Bone marrow (tissue), 2 donors: ENCODE measurements at places on chromosomes 5 and 9.

GRCh38 chr5:39218482-39219402 is 621 bp downstream of the FYB1 start:
- DNase-seq, result no peak

DNA sequence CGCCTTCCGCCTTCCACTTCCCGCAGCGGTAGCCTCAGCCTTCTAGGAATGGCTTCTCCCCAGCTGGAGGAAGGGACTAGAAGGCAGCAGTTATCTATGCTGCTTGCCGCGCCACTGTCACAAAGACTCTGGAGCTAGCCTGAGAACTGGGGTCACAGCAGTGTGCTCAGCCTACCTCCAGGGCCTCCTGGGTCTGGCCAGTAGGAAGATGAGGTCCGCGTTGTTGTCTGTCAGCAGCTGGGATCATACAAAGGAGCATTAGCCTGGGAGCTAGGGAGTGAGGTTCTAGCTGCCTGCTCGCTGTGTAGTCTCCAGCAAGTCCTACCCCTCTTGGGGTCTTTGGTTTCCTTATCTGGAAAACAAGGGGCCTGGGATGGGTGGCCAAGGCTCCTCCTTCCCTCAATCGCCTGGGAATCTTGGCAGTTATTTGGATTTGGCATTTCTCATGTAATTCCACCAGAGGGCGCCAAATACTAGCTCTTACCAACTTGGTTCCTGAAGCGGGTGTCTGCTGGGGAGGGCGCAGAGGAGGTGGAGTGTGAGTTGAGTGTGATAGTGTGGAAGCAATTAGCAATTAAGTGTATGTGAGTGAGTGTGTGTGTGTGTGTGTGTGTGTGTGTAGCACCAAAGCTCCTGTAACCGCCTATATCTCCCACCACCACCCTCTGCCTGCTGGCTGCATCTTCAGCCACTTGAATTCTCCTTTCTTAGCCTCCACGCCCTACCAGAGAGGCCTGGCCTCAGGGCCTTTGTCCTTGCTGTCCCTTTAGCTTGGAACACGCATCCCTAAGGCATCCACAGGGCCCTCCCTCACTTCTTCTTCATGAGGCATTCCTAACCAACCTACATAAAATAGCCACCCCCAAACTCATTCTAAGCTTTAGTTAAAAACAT is 97.1 kb downstream of the ENTREP1 start:
- no peak for DNase-seq

- DNase-seq, result no peak
Measured at GRCh38 chr9:107407675-107408074, 81.9 kb downstream of the KLF4 start.

GRCh38 chr9:93620881-93621820 is 44.8 kb downstream of the PHF2 start:
- no peak for DNase-seq

DNA sequence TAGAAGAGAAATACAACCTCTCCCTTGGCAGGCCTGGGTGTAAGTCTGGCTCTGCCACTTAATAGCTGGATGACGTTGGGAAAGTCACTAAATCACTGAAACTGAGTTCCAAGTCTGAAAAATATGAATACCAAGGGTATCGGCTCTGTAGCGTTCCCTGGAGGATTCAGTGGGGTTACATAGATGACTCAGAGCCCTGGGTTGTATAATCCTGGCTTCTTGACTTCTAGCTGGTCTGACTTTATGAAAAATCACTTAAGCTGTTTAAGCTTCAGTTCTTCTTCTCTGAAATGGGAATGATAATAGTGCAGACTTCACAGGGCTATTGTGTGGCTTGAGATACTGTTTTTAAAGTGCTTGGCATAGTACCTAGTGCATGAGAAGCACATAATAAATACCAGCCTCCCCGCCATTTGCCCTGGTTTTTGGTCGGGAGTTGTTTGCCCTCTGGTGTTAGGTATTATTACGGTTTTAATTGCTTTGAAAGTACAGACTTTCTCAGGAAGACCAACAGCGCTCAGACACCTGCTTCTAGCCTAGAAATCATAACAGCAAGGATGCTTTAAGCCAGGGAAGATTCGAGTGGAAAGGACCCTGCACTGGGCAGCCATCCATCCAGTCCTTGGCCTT is 43.0 kb downstream of the CYFIP2 start:
- no peak for DNase-seq

DNA sequence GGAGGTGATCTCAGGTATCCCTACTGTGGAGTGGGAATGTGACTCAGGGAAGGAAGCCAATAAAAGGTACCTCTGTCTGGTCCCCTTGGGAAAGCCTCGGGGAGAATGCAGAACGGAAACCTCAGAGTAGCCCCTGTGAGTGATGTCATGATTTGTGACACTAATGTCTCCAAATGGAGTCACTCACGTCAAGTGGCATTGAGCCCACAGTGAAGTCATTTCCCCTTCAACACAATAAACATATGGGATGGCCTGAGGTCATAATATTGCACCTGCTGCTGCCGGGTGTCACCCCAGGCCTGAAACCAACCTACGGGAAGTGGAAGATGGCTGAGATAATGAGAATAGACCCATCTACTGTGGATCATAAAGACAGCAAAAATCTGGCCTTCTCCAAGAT is 75.9 kb upstream of the GOLM1 start:
- no peak for DNase-seq

- DNase-seq, result no peak
Measured at GRCh38 chr5:72233835-72234234, 86.2 kb downstream of the MRPS27 start.

DNA sequence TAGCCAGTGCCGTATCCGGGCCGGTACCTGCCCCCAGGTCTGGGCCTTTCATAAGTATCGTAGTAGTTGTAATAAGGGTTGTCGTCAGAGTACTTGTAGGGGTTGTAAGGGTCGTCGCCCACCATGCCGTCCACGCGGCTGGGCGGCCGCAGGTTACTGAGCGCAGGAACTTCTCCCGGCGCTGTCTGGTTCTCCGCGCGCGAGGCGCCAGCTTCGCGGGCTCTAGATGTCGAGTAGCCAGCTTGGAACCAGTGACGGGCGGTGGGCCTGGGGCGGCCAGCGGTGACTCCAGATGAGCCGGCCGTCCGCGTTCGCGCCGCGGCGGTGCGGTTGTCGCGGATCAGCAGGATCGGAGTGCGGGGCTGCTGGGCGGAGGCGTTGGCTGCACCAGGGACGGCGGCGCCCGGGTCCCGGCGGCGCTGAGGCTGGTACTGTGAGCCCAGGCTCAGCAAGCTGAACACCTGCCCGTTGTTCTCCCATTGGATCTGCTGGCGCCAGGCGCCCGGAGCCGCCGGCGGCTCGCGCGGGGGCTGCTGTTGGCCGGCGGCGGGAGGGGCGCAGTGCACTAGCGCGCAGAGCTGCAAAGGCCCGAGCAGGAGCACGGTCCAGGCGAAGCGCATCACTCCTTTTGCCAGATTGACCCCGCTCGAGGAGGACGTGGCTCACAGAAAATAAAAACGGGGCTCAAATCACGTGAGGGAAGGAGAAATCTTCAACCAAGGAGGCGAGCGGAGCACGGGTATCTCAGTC is 518 bp downstream of the LOX start:
- DNase-seq, result no peak

DNA sequence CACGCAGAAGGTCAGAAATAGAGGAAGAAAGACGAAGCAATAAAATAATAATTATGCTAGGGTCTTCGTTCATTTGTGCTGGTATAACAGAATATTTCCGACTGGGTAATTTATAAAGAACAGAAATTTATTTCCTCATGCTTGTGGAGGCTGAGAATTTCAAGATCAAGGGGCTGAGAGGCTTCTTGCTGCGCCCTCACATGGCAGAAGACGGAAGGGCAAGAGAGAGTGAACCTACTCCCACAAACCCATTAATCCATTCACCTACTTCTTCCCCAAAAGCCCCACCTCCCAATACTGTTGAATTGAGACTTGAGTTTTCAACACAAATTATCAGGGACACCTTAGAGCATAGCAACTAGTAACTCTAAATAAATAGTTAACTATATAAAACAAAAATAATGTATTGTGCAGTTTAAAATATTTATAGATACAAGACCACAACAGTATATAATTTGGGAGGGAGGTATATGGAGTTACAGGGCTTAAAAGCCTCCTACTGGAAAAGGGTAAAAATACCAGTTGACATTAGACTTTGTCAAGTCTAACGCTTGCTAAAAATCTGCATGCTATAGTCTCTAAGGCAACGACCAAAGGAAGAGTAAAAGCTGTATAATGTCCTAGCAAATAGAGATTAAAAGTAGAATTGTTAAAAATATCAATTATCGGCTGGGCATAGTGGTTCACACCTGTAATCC is 40.3 kb upstream of the NAA35 start:
- peak; percentile 61 for DNase-seq

DNA sequence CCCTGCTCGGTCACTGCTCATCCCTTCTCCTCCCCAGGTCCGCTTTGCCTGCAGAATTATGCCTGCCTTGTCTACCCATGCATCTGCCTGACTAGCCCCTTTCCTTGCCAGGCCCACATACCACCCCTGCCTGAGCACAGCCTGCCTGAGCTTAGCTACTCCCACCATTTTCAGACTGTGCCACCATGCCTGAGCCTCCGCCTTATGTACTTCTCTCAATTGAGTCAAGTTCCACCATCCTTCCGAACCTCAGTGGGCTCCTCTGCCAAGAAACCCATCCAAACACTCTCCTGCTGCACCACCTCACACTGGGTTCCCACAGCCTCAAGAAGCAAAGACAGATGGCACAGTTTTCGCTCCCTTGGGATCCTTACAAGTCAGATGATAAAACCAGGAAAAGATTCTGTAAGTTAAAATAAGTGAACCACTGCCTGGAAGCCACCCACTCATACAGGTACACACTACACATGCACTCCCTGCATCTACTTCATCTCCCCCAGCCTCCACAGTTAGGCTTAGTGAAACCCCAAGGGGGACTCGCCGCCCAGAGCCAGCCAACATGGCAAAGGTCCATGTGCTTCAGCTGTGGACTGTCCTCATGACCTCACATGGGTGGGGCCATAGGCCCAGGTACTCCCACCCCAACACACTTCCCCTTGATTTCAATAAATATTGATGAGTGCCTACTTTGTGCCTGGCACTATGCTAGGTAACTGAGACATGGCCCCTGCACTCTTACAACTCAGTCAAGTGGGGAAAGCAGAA is 23.1 kb downstream of the P4HA2 start:
- no peak for DNase-seq

DNA sequence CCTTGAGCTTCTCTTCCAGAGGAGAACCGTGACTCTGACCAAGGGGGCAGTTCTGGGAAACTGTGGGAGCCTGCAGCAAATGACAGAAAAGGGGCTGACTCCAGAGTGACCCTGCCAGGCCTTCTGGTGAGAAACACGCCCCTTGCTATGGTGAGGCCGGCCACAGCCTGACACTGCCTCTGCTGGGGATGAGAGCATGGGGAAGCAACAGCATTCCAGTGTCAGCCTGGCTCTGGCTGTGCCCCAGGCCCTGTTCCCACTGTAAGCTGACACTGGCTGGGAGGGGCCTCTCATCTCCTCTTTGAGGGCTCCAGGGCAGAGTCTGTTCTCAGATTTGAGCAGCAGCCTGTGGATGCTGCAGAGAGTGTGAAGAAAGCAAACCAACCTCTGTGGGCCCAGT is 180.0 kb upstream of the IL12B start:
- no peak for DNase-seq

DNA sequence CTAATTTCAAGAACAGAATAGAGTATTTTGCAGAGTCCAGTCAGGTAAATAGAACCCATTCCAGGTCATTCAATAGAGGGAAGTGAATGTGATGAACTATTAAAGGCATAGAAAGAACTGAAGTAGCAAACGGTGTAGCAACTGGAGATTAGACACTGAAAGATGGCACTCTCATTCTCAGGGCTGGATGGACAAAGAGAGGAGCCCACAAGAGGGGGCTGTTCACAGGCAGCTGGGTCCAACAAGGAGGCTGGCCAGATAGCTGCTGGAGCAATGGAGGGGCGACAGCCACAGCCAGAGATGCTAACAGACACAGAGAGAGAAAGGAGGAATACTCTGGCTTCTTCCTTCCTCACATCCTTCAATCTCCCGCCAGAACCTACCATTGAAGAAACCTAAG is 93.1 kb upstream of the SMARCA2 start:
- DNase-seq, result no peak
